ENCODE measurements at places on chromosomes 13 and 19.
A peak's percentile ranks its signal among the peaks of the same experiment; 100 is the strongest.

DNA sequence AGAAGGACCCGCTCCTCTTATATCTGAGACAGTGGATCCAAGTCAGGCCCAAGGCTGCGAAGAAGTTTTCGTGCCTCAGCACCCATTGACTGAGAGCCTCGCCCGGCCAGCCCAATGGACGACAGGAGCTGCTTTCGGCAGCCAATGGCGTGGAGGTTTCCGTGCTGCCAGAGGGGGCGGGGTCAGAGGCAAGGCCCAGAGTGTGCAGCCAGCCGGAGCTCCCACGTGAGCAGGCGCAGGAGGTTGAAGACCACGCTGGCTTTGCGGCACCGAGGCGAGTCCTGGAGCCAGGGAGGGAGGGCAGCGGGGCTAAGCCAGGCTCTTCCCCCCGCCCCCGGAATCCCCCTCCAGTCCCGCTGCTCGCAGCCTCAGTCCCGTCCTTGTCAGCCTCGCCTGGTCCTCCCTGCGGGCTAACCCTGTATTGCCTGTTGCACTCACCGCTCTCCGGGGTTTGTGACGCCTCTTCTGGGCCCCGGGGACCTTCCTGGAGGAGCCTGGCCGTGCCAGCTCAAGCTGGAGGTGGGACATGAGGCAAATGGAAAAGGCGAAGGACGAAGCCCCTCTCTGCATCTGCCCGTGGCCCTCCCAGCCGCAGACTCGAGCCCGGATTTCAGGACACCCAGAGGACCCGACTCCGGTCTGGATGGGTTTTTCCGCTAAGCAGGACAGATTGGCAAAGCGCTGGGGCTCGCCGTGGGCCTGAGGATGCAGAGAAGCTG is 1.5 kb downstream of the IFNL4 start:
- DNase-seq: no peak

DNA sequence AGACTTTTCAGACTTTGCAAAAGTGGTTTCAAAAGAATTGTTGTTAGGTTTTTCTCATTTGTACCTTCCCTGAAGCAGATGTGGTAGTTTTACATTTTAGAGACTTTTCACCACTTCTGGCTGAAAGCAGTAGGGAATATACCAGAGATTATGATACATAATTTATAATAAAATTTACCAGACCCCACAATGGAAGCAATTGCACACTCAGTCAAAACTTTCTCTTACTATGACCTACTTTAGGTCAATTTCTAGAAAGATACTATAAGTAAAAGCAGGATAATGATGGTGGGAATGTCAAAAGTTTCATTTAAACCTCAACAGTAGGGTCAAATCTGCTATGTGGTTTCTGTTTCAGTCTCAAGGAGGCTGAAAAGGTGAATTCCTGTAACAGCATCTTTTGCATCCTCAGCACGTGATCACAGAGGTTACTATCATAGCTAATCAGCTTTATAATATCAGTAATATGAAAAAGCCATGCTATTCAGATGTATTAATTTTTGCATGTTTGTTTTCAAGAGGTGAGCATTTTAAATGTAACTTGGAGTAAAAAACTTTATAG is 26.9 kb downstream of the PCCA start:
- no peak for DNase-seq

GRCh38 chr19:55464662-55465054 is at the start of gene C19orf85:
TSS of gene C19orf85 (minus strand) at chr19:55464751. CDS start at chr19:55464554, 197 bp downstream.
- no peak for DNase-seq

- DNase-seq: peak; percentile 85
Measured at GRCh38 chr13:48160606-48161278, 65.8 kb upstream of the MED4 start.

- DNase-seq: no peak
Measured at GRCh38 chr13:42638886-42639285, 64.9 kb downstream of the TNFSF11 start.

GRCh38 chr13:30367296-30367695 is 55.0 kb upstream of the UBE2L5 start:
- DNase-seq: no peak

- no peak for DNase-seq
Measured at GRCh38 chr19:16327501-16327900, 2.9 kb downstream of the KLF2 start.

GRCh38 chr19:13133241-13133870 is 15.3 kb downstream of the NACC1 start:
- DNase-seq: no peak

- DNase-seq: no peak
Measured at GRCh38 chr13:99083981-99084380, 106.1 kb upstream of the DOCK9 start.

DNA sequence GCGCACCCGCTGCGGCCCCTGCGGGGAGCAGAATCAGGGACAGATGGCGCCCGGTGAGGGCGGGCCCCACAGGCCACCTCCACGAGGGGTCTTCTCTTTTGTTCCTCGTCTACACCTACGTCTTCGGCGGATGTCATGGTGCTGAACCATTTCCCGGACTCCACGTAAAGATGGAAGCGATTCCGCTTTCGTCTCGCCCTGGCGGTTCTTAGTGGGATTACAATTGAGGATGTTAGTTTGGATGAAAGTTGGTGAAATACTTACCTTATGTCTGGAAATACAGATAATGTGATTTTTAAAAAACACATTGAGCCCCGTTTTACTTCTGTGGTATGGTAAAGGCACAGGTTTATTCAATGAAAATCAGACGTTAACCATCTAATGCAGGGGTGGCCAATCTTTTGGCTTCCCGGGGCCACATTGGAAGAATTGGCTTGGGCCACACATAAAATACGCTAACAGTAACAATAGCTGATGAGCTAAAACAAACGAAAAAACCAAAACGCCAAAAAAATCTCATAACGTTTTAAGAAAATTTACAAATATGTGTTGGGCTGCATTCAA is 1.4 kb upstream of the ZMYM5 start:
- peak; percentile 57 for DNase-seq

DNA sequence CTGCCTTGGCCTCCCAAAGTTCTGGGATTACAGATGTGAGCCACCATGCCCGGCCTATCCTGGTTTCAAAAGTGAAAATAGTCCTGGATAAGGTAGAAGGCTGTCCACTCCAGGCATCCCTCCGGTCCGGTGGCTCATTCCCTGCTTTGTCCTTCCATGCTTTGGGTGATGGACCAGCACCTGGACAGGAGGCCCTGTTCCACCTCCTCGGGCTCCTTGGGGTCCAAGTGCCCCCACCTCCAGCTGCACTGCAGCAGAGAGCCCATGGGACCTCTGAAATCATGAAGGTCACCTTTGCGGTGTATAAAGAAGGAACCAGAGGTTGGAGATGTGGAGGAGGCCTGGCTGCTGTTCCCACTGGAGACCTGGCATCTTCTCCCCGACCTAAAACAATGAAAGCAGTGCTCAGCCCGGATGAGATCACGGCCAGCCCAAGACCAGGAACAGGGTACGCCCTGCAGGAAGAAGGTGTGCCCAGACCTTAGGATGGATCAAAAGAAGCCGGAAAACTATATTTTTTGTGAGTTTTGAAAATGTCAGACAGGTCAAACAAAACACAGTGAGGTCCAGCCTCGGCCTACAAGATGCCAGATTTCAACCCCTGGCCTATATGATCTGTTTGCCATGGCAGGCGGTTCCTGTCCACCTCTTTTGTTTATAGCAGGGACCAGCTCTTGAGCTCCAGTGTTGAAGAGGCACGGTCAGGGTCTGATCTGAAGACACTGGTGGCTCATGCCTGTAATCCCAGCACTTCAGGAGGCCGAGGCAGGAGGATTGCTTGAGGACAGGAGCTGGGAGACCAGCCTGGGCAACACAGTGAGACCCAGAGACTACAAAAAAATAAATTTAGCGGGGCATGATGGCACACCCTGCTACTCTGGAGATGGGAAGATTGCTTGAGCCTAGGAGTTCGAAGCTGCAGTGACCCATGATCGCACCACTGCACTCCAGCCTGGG is 5.8 kb downstream of the LSR start:
- DNase-seq: no peak

GRCh38 chr13:65932587-65933239 is 1297.4 kb downstream of the PCDH9 start:
- no peak for DNase-seq

DNA sequence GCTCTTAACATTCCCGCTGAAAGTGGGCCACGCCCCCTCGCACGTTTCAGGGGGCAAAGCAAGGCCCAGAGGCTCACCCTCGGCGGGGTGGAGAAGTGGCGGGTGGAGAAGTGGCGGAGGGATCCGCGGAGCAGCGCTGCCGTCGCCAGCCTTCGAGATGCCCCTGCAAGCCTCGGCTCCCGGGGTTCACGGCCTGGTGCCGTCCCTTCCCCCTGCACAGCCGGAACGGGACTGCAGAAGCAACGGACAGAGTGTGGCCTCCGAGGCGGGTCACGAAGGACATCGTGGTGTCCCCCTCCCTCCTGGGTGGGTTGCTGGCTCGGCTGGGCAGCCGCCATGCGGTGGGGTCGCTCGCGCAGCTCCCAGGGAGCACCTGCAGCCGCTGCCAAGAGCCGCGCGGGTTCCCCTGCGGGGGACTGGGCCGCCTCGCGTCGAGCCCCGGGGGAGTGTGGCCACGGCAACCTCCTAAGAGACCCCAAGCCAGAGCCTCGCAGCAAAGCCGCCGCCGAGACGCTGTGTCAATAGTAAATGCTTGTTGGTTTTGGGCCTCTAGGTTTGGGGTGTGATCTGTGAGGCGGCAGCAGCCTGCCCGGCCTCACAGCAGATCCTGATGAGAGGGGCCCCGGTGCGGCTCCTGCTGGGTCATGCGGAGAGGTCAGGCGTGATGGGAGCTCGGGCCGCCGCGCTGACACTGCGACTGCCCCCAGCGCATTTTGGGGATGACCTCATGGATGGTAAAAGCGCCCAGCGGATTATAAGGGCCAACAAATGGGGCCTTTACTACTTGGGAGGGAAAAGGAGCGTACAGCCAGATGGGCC is 5.5 kb downstream of the TPGS1 start:
- DNase-seq: no peak

- no peak for DNase-seq
Measured at GRCh38 chr19:5183616-5184015, 157.0 kb downstream of the PTPRS start.

DNA sequence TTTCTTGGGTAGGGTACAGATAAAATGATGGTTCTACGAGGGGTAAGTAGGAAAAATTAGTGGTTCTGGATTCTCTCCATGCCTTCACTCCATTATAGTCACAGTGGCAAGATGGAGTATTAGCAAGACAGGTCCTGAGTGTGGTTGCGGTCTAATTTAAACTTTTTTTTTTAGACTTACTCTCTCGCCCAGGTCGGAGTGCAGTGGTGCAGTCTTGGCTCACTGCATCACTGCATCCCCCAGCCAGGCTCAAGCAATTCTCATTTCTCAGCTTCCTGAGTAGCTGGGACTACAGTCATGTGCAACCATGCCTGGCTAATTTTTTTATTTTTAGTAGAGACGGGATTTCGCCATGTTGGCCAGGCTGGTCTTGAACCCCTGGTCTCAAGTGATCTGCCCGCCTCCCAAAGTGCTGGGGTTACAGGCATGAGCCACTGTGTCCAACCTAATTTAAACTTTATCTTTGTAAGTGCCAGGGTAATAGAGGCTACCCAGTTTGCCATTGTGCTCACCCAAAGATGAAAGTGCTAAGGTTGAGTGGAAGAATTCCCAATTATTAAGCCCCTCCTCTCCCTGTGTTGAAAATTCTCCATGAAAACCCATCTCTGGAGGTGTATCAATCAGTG is 135.6 kb downstream of the TM9SF2 start:
- DNase-seq: no peak

- no peak for DNase-seq
Measured at GRCh38 chr13:46666727-46667456, 113.9 kb downstream of the LRCH1 start.

- no peak for DNase-seq
Measured at GRCh38 chr19:3679138-3679537, 21.1 kb downstream of the PIP5K1C start.

Data from NCI-H2171 (cell line).